ENCODE measurements at places on chromosomes 5 and 9.

DNA sequence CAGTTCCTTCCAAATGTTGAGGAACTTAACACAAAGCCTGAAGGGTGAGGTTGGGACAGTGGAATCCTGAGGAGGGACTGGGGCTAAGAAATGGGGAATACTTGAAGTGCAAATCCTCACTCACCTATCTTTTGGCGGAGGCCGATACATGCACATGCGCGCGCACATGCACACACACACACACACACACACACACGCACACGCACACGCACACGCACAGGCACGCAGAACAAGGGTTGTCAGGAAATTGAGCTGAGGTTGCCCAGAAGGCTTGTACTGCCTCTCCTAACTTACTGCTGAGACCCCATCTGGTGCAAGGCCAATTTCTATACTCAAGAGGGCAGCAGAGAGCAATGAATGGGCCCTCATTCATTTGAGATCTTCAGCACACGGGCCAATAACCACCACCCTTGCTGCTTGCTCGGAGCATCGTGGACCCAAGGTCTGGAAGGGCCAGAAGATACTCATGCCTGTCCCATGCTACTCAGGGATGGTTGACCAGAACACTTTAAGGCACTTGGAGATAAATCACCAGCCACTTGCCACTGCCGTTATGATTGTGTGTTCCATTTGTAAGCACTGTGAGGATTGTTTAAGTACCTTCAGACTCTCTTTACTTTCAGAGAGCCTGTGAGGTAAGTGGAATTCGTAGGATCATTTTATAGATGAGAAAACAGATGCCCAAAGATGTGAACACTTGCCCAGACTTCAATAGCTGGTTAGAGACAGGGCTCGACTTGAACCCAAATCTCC is 21.5 kb downstream of the BTF3 start:
- DNase-seq: peak; percentile 57

DNA sequence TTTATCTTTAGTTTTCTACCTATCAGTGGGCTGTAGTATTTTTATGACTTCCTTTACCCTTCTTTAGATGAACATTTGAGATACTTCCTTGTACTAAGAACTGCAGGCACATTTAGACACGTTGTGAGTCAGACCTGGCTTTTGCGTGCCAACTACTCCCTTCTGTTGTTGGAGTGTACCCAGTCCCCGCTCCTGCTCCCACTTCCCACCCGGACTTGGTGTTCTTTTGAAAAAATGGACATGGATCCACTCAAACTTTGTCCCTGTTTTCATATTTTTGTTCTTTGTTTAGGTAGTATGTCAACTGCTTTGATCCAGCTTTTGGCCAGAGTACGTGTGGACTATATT is 60.7 kb downstream of the PARP8 start:
- no peak for DNase-seq

DNA sequence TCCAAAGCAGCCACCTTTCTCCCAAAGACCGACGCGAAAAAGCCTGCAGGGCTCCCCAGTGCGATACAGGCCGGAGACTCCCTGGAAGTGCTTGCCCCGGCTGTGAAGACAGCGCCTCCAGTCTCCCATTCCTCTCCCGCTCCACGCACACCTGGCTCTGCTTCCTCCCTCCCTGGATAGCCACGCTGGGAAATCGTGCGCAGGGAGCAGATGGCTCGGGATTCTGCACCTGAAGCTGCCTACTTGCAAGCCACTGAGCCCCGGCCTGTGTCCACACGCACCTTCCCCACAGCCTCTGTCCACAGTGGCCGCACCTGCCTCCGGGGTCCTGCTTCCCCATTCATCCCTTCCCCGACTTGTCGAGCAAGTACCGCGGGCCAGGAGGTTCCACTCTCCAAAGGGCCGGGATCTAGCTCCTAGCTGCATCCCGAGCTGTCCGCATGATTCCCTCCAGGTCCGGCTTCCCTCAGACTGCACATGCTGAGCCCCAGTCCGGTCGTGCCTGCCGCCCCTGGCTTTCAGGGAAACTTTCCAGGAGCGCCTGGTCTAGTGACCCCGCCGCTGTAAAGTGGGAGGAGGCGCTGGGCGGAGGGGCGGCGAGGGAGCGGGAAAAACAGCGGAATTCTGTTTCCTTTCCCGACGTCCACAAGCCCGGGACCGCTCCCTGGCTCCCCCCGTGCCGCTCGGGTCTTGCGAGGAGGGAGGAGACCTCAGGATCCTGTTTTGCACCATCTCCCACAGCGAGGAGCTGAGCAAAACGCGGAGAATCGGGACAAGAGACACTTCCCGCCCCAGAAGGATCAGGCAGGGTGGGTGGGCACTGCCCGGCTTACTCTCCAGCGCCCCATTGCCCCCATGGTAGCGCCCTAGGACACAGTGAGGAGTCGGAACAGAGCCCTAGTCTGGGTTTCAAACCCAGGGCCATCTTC is 2.0 kb downstream of the SEMA6A start:
- peak; percentile 59 for DNase-seq

DNA sequence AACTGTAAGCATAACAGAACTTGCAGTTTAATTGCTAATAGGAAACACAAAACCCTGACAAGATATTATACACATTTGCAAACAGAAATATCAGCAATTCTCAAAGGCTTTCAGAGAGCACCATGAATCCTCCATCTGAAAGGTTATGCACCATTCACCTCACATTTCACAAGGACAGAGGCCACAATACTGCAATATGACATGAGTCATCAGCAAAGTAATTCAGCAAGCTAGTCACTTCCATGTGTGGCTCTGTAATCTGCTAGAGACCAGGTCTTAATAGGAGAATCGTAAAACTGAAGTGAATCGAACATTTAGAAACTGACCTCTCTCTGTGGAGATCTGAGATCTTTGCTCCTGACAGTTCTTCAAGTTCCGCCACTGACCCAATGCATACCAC is 28.3 kb downstream of the IARS1 start:
- no peak for DNase-seq

- peak; percentile 86 for DNase-seq
Observed at GRCh38 chr5:3277590-3278196, 317.9 kb upstream of the IRX1 start.

DNA sequence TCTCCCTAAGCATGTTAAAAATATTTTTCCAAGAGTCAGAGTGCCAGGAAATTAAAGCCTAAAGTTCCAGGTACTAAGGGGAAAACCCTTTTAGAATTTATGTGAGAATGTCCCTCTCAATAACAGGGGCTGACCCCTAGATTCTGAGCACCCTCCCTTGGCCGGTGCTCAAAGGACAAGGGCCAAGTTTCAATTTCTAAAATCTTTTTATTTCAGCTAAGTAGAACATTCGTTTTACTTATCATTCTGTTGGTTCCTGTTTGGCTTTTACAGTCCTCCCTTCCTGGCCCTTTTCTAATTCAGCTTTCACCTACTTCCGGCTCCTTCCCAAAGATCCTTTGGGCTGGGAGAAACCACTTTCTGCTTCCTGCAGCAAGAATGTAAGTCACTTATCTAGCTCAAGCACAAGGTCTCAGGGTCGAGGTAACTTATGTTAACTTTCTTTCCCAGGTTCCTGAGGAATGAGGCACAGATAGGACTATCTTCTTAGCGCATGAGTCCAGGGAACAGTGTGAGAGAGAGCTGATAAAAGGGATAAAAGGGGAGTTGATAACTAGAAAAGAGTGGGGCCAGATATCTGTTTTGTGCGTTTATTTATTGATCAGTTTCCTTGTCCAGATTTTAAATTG is 34.6 kb upstream of the F2RL2 start:
- DNase-seq: no peak

DNA sequence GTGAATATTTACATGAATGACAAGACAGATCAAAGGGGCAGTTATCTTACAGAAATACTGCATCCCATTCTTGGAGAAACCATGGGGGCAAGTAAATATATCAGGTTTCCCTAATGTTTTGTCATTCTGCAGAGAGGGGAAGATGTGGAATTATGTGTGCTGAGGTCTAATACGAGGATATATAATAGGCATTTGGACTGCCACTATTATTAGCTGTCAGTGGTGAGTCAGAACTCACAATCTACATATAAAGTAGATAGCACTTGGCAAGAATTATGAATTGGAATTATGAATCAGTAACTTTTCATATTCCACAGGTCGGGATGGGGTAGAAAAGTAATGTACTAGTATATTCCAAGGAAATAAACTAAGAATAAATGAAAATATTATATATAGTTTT is 121.7 kb downstream of the GIN1 start:
- DNase-seq: no peak

DNA sequence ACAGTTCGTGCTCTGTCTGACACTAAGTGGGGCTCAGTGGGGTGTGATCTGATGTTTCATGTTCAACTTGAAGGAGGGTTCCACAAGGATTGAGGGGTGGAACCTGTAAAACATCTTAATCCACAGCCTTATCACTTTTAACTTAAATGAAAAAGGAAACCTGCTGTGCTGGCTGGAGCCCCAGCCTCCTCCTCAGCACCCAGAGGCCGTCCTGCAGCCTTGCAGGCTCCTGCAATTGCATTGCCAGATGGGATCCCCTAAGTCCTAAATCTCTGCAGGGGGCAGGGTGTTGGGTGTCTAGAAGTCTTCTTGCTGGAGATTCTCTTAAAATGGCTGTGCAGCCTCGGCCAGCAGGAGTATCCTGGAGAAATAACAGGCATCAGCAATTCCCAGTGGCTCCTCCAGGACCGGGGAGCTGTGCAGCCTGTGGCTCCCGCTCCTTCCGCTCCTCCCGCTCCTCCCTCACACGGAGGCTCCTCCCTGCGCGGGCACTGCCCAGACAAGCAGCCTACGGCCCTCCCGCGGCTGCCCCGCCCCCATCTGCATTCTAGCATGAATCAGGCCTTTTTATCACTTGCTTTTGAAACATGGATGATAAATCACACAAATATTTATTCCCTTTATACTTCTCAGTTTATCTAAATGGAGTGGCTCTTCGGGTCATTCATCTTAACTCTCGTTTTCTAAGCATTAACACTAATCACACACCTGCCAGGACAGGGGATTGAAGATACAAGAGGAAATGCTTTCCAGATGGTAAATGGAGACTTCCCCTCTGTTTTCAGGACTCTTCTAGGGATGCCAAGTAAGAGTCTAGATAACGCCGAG is 131.0 kb downstream of the ADAMTS16 start:
- DNase-seq: peak; percentile 48

DNA sequence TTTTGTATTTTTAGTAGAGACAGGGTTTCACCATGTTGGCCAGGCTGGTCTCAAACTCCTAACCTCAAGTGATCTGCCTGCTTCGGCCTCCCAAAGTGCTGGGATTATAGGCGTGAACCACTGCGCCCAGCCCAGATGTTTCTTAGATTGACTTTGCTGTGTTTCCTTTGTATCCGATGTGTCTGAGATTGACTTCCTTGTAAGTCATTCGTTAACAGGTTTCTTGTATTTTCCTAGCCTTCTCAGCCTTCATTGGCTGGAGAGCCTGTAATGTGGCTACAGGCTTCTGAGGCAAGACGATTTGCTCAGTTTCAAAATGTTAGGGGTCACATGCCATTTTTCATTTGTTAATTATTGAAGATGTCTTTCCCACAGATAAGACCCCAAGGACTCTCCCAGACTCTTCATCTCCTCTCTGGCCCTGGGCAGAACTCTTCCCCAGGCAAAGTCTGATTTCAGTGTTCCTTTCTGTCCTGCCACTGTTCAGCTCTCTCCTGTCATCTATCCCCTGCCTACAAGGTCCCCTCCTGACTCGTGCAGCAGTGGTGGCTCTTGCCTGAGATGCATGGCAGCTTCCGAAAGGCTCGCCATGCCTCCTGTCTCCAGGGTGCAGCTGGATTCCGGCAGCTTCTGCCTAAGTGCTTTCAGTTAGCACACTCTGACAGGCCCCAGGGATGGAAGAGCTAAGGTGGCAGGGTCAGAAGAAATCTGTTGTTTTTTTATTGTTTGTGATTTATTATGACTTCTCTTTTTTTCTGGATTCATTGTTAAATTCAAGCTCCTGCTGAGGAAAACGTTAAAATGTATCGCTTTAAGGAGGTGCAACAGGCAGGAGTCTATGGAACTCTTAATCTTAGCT is 206.4 kb downstream of the AOPEP start:
- DNase-seq: no peak

- DNase-seq: peak; percentile 84
Observed at GRCh38 chr9:129383019-129383560, 205.0 kb upstream of the IER5L start.
